WTC11 (cell line): ENCODE measurements at places on chromosomes 1 and 21. TPM values are rescaled to one million over a fixed set of nuclear protein-coding genes. Genes with fewer than 3 reads are reported as not detected.

The TRNP1 gene
- total RNA-seq: 37.6 to 51.4 TPM (median 49.4 TPM) in 3 replicates

The LHX8 gene
- total RNA-seq: 0.25 to 0.39 TPM (median 0.37 TPM) in 3 replicates

The CD5L gene
- not detected in 3 replicates for total RNA-seq

The NOTCH2 gene
- 55.9 to 62.1 TPM (median 60.9 TPM) in 3 replicates for total RNA-seq

The LORICRIN gene
- not detected in 3 replicates for total RNA-seq

The ACKR1 gene
- 0.18 to 0.63 TPM (median 0.34 TPM) in 3 replicates for total RNA-seq

The GUCA2B gene
- total RNA-seq: not detected in 3 replicates

The ATP1A4 gene
- 0.37 to 0.78 TPM (median 0.55 TPM) in 3 replicates for total RNA-seq

The SLC5A9 gene
- 0.22 to 0.64 TPM (median 0.27 TPM) in 3 replicates for total RNA-seq

The UBL4B gene
- total RNA-seq: 0.11 TPM in 1 of 3 replicates, not detected in the others

The CCDC185 gene
- total RNA-seq: not detected in 3 replicates

The MCOLN3 gene
- total RNA-seq: 3.5 to 6.4 TPM (median 3.8 TPM) in 3 replicates

The CDC7 gene
- 41.3 to 49.9 TPM (median 46.9 TPM) in 3 replicates for total RNA-seq

The MIXL1 gene
- total RNA-seq: 5.1 to 6.4 TPM (median 5.6 TPM) in 3 replicates

The KPNA6 gene
- 91.2 to 104 TPM (median 94.0 TPM) in 3 replicates for total RNA-seq

The CRYBG2 gene
- total RNA-seq: 14.4 to 21.1 TPM (median 17.8 TPM) in 3 replicates

The MAP7D1 gene
- 65.0 to 88.7 TPM (median 72.0 TPM) in 3 replicates for total RNA-seq

The ATF3 gene
- total RNA-seq: 12.5 to 19.4 TPM (median 14.6 TPM) in 3 replicates

The VANGL1 gene
- 13.3 to 15.8 TPM (median 13.9 TPM) in 3 replicates for total RNA-seq
